ENCODE measurements at places on chromosomes 5 and 9.
A peak's percentile ranks its signal among the peaks of the same experiment; 100 is the strongest.

- no peak for DNase-seq
These were observed 103.5 kb upstream of the PTCH1 start for GRCh38 chr9:95620314-95620713.

DNA sequence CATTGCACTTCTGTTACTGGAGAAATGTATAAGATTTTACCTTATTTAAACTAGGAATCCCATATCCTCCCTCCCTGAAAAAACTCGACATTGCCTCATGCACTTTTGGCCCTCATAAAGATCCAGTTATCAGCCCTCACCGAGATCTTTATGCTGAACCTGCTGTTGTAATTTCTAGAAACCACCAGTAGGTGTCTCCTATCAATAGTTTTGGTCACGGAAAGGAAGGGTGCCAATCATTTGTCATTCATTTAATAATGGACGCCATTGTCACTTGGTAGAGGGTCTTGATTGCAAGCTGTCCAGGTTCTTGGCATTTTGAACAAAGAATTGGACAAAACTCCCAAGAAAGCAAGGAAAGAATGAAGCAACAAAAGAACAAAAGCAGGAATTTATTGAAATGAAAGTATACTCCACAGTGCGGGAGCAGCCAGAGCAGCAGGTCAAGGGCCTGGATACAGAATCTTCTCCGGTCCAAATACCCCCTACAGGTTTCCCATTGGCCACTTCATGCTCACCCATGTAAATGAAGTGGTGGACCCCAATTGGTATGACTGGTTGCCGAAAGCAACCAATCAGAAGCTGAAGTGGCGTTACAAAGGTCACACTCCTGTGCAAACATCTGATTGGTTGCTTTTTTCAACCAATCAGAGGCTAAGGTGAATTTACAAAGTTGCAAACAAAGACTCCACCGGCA, 524.3 kb downstream of the PSAT1 start:
- no peak for DNase-seq

DNA sequence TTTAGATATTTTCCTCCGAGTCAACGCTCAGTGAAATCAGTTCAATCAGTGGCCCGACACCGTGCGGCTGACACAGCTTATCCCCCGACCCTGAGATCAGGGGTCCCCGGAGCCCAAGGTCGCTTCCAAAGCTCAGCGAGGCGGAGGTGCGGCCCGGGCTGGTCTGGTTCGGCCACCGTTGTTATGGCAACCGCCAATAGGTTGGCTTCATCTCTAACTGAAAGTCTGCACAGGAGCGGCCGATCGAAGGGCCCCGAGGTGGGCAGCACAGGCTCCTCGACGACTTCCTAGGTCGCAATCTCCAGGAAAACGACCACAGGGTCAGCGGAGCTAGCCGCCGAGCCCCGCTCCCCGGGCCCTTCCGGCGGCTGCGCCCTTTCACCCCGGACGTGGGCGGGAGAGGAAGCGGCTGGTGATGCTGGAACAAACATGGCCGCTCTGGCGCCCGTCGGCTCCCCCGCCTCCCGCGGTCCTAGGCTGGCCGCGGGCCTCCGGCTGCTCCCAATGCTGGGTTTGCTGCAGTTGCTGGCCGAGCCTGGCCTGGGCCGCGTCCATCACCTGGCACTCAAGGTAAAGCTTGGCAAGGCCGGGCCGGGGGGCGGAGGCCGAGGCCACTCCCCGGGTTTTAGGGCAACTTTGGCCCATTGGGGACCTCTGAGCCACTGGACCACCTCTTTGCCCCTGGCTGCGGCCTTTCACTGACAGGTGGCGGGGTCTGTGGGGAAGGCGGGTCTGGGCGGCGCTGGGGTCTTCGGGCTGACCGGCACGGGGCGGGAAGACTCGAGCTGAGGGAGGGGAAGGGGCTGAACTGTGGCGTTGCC, at the start of gene GPR107:
Gene GPR107, plus strand, starts transcription at position 403 of the 821 bp plus-strand sequence. Its CDS starts 27 bp downstream, at position 430.
- DNase-seq = peak; percentile 52

- DNase-seq = no peak
These were observed 1.6 kb upstream of the GALT start for GRCh38 chr9:34644766-34645314.

GRCh38 chr5:54746346-54746745, 228.8 kb downstream of the SNX18 start:
- no peak for DNase-seq

GRCh38 chr5:53333160-53333559, 147.3 kb upstream of the FST start:
- DNase-seq = no peak

GRCh38 chr9:124685217-124685616, 85.9 kb downstream of the NR6A1 start:
- DNase-seq = no peak

- no peak for DNase-seq
These were observed 109.8 kb upstream of the TXNDC8 start for GRCh38 chr9:110447476-110447875.

- no peak for DNase-seq
These were observed 97.5 kb downstream of the MLLT3 start for GRCh38 chr9:20524776-20525175.

DNA sequence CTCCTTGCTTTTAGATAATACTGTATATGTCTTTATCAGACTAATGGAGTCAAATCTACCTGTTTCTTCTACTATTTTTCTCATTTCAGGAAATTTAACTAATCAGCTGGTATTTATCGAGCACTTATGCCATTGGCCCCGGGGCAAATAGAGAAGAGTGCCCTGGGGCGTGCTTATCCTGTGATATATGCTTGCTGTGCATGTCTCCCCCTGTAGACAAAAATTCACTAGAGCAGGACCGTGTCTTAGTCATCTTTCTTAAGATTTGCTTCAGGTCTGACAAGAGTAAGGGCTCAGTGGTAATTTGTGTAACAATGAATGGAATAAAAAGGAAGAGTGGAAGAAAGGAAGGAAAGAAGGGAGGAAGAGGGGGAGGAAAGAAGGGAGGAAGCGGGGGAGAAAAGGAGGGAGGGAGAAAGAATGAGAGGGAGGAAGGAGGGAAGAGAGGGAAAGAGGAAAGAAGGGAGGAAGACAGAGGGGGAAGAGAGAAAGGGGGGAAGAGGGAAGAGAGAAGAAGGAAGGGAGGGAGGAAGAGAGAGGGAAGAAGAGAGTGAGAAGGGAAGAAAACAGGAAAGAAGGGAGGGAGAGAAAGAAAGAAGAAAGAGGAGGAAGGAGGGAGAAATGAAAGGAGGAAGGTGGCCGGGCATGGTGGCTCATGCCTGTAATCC, 295.7 kb upstream of the PANK3 start:
- DNase-seq = no peak

- no peak for DNase-seq
These were observed 53.6 kb downstream of the RASGEF1C start for GRCh38 chr5:180155365-180155926.

DNA sequence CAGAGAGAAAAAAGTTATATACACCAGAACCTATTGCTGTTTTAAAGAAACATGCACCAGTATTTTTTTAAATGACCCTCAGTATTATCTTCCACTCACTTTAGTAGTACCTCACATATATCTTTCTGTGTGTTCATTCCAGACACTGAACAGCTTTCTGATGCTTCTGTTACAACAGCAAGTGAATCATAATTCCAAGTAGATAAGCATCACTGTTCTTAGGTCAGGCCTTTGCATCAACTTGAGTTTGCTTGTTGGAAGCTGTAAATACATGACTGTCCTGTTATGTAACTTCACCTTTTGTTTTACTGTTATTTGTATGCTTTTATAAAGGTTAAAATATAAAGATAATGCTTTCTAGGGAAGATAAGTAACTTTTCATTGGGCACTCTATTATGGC, 184.4 kb downstream of the ISL1 start:
- DNase-seq = no peak

- DNase-seq = no peak
These were observed 107.5 kb downstream of the EBF1 start for GRCh38 chr5:158992037-158992740.

DNA sequence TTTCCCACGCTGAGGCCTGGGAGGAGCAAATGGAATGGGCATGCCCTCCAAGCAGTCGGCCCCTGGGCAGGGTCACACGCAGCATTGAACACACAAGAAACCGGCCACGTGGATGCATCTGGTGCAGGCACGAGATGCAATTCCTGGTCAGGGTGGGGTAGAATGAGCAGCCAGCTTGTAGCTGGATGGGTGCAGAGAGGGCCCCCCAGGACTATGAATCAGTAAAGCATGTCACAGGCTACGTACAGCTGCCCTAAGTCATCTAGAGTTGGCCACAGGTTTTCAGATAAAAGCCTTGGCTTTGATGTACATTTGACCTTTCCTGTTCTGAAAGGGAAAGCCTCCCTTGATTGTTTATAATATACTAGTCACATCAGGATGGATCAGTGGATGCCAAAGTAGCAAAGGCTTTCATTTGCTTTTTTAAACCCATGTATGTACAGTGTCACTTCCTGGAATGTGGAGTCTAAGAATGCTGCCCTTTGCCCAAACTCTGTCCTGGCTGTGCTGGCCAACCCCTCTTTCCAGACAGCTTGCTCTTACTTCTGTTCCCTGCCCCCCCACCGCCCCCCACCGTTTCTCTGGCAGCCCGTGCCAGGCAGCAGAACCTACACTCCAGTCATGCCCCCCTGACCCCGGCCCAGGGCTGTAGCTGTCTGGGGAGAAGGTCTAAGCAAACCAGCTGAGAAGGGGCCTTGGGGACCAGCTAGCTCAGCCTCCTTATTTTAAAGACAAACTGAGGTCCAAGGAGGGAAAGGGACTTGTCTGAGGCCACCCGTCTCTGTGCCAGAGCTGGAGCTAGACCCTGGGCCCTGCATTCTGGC, 169.2 kb downstream of the HSPA4 start:
- no peak for DNase-seq

DNA sequence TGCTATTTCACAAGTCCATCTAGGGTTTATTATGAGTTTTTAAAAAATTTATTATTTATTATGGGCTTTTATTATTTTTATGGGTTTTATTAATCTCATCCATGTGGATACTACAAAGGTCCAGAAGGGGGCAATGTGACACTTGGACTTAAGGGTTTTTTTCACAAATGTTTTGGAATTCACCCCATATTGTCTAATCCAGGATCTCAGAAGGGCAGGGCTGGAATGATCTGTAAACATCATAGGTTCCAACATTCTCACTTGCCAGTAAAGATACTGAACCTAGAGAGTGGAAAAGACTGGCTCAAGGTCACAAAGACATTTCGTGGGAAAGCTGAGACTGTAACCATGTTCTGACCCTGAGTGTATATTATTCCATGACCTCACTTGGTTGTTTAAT, 35.6 kb downstream of the NIM1K start:
- no peak for DNase-seq

DNA sequence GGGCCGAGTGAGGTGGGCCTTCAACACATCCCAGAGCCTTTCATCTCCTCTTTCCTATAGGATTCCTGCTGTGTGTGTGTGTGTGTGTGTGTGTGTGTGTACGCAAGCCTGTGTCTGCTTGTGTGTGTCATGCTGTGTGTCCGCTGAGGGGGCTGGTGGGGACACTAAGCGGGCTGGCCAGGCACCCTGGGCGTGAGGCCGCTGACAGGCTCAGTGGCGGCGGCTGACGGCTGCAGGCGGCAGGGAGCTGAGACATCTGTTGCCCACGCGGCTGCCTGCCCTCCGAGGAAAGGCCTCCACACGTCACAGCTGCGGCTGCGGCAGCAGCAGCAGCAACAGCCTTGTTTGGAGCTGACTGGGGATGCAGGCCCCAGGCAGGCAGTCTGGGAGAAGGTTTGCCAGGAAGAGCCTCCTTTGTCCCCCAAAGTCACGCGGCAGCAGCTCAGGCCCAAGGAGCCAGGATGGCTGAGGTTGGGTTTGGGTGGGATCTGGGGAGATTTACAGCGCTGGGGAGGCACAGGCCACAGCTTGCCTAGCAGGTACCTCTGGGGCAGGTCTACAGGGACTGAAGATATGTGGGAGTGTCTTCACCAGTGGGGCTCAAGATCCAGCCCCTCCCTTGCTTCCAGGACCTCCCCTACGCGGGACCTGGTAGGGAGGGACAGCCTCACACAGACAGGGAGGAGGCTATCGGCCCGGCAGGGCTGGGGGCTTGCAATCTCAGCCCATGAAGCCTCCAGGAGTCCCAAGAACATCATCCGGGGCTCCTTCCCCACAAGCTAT, 1.8 kb downstream of the PDLIM4 start:
- no peak for DNase-seq

GRCh38 chr5:177040814-177041420, 18.4 kb downstream of the ZNF346 start:
- DNase-seq = no peak

DNA sequence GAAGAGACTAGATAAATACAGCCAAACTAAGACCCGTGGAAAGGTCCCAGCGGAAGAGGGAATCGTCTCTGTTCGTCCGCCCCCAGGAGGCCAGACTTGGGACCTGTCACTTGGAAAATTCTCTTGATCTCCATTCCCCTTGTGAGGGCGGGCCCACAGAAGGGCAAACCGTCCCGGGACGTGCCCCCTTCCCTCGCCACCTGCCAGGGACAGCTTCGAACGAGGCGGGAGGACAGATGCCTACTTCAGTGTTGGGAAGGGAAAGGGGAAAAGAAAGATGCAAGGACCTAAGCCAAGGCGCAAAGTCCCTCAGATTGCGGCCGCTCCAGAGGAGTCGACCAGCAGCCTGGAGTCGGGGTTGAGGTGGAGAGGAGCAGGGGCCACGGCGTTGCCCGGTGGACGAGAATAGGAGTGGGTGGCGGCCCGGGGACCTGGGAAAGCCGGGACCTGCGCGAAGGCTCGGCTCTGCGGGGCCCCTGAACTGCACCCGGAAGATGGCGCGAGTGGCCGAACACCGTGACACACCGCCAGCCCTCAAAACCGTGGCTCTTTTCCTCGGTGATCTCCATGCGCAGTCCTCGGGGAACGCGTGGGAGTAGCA, 4.4 kb upstream of the EBF1 start:
- DNase-seq = no peak

DNA sequence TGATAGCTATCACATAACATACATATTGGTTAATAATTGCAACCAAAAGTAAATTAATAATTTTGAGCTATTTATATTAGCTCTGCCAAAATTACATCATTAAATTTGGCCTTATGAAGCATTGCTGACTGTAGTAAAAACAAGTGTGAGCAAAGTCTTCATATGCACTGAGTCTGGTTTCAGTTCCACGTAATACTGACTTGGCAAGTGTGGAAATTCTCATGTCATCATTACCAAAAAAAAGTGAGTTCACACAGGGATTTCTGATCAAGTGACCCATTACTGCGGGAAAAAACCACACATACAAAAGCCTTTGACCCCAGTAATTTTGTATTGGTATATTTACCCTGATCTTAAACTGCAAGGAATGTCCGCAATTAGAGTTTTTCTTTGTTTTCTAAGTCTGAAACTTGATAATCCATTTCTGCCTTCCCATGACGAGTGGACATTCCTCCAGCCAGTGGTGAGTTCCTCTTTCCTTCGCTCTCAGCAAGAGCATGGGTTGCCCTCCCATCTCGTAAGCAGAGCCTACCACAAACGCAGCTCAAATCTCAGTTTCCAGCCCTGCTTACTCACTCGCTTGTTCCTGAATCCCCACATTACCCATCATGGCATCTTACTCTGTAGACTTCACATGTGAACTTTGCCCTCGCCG, 220.2 kb upstream of the DMRT1 start:
- no peak for DNase-seq
